ENCODE measurements at places on chromosomes 5 and 9.

DNA sequence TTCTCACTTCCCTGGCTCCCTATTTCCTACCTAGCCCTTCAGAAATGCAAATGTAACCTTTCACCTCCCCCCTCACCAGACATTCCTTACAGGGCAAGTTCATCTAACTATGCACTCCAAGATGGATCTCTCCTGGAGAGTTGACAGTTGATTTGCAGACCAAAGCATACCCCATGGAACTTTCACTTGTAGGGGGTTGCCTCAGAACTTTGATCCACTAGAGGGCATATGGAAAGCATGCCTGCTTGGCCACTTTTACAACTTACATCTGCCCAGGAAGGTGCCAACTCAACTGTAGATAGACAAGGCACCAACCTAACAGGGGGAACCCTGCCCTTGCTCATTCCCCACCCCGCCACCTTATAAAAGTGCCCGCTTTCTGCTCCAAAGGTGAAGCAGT, 187.8 kb downstream of the NXNL2 start:
- no peak for DNase-seq

- DNase-seq: peak; percentile 1
Observed at GRCh38 chr5:106691701-106692100, 979.0 kb downstream of the EFNA5 start.

DNA sequence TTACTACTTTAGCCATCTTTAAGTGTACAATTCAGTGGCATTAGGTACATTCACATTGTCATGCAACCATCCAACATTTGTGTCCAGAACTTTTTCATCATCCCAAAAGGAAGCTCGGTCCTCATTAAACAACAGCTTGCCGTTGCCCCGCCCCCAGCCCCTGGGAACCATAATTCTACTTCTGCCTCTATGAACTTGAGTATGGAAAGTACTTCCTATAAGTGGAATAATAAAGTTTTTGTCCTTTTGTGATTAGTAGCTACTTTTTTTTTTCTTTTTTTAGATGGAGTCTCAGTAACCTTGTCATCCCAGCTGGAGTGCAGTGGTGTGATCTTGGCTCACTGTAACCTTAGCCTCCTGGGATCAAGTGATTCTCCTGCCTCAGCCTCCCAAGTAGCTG, 5.0 kb downstream of the GBGT1 start:
- DNase-seq: no peak

- DNase-seq: no peak
Observed at GRCh38 chr9:27940535-27940934, 367.3 kb upstream of the C9orf72 start.

DNA sequence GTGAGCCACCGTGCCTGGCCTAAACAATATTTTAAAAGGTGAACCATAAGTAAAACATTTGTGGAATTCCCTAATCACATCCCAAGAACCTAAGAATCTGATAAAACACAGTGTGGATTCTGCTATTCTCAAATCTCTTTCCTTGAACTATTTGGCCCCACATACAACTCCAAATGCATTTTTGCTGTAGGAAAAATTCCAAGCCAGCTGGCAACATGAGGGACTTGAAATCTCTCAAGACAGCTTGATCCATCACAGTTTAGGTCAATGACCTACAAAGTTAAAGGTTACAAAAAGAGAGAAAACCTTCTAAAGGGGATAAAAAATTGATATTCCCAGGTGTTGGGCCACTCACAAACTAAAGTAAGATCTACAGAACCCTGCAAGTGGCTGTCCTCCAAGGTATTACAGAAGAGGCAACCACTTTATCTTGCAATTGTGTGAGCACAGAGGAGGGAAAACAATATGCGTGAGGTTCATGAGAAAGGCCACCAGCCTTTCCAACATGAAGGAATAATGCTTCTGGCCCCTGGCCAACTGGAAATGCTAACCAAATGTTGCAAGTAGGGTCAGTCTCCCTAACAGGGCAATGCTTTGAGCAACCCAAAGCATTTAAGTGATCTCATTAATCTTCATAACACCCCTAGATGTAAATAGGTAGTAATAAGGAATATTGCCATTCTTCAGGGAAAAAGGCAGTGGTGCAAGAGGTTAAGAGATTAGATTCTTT, 221.4 kb downstream of the SEMA5A start:
- DNase-seq: no peak

All from fibroblast of skin of abdomen (primary cell).